ENCODE measurements at places on chromosomes 3 and 15. TPM values are rescaled to one million over a fixed set of nuclear protein-coding genes. Genes with fewer than 3 reads are reported as not detected.

DNA sequence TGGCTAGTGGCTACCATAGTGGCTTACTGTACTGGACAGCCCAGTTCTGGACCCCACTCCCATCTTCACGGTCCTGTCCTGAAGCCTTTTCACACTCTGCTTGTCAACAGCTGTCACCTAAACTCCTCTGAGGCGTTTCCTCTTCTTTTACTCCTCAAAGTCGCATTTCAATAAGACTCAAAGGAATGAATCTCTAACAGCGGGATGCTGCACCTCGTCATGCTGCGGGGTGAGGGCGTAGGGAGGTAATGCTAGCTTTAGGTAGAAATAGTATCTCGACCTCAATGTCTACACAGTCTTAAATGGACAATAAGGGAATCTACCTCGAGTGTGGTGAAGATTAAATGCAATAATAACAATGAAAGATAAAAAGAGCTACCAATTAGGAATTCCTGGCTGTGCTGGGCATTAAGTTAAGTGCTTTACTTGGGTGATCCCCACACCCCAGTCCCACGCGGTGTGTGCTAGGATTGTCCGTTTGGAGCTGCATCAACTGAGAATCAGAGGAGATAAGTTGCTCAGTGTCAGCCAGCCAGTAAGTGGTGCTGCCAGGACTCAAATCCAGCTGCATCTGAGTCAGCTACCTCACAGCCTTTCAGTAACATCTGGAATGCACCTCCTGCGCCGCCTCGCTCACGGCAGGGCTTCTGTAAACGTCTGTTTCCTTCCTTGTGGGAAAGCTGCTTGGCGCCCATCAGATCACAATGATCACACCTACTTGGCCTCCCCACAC, 14.0 kb downstream of the PLA2G4D start:
- DNase-seq, result no peak

DNA sequence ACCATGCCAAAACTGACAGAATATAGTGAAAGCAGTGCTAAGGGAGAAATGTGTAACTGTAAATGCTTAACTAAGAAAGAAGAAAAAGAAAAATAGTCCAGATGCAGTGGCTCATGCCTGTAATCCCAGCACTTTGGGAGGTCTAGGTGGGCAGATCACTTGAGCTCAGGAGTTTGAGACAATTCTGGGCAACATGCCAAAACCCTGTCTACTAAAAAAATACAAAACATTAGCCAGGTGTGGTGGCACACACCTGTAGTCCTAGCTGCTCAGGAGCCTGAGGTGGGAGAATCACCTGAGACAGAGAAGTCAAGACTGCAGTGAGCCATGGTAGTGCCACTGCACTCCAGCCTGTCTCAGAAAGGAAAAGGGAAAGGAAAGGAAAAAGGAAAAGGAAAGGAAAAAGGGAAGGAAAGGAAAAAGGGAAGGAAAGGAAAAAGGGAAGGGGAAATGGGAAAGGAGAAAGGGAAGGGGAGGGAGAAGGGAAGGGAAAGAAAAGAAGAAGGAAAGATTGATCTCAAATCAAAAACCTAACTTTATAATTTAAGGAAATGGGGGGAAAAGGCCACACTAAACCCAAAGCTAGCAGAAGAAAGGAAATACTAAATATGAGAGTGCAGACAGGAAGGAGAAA, 20.3 kb downstream of the C3orf33 start:
- DNase-seq, result no peak

DNA sequence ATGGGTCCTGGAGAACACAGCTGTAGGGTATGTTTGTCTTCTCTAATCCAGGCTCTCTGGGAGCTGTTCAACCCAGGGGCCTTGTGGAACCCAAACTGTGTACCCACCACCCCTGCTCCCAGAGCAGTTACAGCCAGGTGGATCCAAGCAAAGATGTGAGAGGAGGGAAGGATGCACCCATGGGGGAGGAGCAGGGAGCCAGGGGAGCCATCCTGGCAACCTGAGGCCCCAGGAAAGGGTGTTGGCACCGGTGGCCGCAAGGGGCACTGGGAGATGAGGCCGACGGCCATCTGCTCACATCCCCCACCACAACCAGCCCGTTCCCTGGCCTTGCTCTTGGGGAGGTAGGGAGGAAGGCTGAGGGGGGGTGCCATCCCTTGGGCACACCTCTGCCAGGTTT, 43.2 kb downstream of the CMTM6 start:
- no peak for DNase-seq

DNA sequence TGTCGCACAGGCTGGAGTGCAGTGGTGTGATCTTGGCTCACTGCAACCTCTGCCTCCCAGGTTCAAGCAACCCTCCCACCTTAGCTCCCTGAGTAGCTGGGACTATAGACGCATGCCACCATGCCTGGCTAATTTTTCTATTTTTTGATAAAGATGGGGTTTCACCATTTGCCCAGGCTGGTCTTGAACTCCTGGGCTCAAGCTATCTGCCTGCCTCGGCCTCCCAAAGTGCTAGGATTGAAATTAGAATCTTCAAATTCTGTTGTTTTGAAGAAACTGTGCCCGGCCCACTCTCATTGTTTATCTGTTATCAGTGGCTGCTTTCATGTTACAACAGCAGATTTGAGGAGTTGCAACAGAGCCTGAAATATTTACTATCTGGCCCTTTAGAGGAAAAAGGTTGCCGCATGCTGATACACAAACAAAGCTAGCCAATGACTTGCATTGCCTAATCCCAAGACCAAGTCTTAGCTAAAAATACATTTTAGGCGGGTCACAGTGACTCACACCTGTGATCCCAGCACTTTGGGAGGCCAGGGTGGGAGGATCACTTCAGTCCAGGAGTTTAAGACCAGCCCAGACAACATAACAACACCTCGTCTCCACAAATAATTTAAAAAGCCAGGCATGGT, 43.2 kb upstream of the PPP4R2 start:
- peak; percentile 34 for DNase-seq

Gene FGD5
- 10.0 TPM for total RNA-seq

Gene STRIT1
- not detected for total RNA-seq

All from uterus (tissue), 4 donors.